ENCODE measurements at places on chromosomes 3 and 15.

GRCh38 chr15:74383695-74384565, 16.5 kb upstream of the CYP11A1 start:
- no peak for DNase-seq

DNA sequence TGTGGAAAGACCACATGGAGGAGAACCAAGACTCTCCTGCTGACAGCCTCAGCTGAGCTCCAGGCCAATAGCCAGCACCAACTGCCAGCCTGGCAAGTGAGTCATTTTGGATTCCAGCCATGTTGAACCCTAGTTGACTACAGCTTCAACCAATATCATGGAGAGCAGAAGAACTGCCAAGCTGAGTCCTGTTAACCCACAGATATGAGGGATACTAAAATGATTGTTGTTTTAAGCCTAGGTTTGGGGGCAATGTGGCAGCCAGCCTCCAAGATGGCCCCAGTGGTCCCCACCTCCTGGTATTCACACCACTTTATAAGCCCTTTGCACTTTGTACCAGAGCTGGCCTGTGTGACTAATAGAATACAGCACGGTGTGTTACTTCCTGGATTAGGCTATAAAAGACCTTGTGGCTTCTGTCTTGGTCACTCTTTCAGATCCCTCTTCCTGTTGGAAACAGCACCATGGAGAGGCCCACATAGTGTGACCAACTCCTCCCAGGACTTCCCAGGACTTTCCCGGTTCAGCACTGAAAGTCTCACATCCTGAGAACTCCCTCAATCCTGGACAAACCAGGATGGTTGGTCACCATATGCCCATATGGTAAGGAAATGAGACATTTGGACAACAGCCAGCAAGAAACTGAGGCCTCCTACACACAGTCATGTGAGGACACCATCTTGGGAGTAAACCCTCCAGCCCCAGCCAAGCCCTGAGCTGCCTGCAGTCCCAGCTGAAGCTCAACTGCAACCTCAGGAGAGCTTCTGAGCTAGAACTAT, 32.4 kb upstream of the CDV3 start:
- no peak for DNase-seq

DNA sequence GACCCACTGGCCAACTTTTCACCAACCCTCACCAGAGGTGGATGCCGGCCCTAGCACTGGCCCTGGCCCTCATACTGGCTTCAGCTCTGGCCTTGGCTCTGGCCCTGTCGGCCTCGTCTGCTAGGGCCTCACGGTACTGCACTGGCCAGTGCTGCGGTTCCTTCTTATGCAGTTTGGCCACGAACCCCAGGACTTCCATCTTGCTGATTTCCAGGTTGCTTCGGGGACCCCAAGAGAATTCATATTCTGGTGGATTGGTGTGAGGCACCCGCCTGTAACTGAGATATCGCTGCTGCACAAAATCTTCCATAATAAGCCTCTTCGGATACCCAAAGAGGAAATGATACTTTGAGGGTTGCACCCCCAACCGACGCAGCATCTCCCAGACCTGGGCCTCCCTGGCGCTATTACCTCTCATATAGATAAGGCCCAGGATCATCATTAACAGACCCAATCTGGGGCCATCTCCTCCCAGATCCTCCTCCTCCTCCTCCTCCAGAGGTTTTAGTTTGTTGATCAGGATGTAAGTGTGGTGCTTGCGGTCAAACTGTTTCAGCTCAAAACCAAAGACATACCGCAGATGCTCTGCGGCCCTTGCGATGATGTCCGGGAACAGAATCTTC, 883 bp downstream of the MAGEF1 start:
- DNase-seq: no peak

- DNase-seq: peak; percentile 77
Observed at GRCh38 chr3:1766384-1766783, 332.3 kb upstream of the CNTN4 start.

GRCh38 chr3:172543419-172543818, 20.2 kb upstream of the TNFSF10 start:
- peak; percentile 52 for DNase-seq

- DNase-seq: no peak
Observed at GRCh38 chr3:113219605-113220300, 8.4 kb downstream of the BOC start.

GRCh38 chr15:62407216-62407615, 242.1 kb upstream of the C2CD4B start:
- no peak for DNase-seq

GRCh38 chr3:145952536-145952935, 208.4 kb downstream of the PLOD2 start:
- DNase-seq: no peak
